Left ventricle myocardium inferior (tissue), 1 donor: ENCODE measurements at places on chromosomes 12 and 14. TPM values are rescaled to one million over a fixed set of nuclear protein-coding genes. Genes with fewer than 3 reads are reported as not detected.

The AICDA gene
- total RNA-seq: not detected

GRCh38 chr12:68261896-68262295 lies 8.5 kb upstream of the IL22 start:
- no peak overlapping the region for H3K27ac ChIP-seq
- no peaks in the 10 kb centered on the region for H3K4me1 ChIP-seq
- peaks cover 5% of the 10 kb centered on the region for H3K27me3 ChIP-seq
- no peak overlapping the region for H3K4me3 ChIP-seq
- H3K36me3 ChIP-seq: no peaks in the 10 kb centered on the region
- no peak for DNase-seq

- H3K4me1 ChIP-seq: peaks cover 58% of the 10 kb centered on the region
- peak overlapping the region; percentile 99 for H3K27ac ChIP-seq
- no peaks in the 10 kb centered on the region for H3K27me3 ChIP-seq
- H3K36me3 ChIP-seq: no peaks in the 10 kb centered on the region
- DNase-seq: no peak
- peak overlapping the region; percentile 90 for H3K4me3 ChIP-seq
Observed at GRCh38 chr12:76031081-76031413, 529 bp downstream of the PHLDA1 start.

GRCh38 chr12:29270446-29270845 lies 110.5 kb downstream of the ERGIC2 start:
- no peak overlapping the region for H3K4me3 ChIP-seq
- no peaks in the 10 kb centered on the region for H3K4me1 ChIP-seq
- DNase-seq: no peak
- no peaks in the 10 kb centered on the region for H3K36me3 ChIP-seq
- H3K27ac ChIP-seq: no peak overlapping the region

DNA sequence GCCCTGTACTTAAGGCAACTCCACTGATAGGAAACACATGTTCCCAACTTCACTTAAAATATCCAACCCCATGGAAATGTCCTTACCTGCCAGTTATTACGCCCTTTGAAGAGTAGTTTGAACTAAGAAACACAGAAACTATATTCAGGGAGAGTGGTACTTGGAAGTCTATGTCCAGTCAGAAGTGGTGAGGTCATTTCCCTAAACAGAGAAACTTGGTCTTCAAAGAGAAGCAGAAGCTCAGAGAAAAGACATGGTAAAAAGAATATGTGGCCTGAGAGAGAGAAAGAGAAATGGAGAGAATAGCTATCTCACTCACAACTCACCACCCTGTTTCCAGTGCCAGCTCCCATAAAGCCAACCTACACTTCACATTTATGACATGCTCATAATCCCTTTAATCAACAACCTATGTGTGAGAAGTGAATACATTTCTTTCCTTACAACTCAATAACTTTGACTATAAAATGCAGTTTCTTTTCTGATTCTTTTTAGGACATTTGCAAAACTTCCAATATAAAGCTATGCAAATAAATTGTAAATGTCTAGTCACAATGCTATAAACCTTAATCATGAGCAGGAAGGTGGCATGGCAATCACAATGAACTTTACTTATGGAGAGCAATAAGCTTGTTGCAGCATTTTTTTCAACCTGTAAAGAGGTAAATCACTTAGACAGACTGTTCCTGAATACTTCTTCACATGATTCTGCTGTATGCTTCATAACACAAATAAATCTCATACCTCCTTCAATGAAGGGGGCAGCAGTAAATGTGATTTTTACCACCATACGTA lies 67.1 kb downstream of the CPNE8 start:
- DNase-seq: no peak
- no peaks in the 10 kb centered on the region for H3K36me3 ChIP-seq
- peaks cover 10% of the 10 kb centered on the region for H3K4me1 ChIP-seq
- H3K27ac ChIP-seq: no peak overlapping the region
- H3K27me3 ChIP-seq: no peaks in the 10 kb centered on the region

DNA sequence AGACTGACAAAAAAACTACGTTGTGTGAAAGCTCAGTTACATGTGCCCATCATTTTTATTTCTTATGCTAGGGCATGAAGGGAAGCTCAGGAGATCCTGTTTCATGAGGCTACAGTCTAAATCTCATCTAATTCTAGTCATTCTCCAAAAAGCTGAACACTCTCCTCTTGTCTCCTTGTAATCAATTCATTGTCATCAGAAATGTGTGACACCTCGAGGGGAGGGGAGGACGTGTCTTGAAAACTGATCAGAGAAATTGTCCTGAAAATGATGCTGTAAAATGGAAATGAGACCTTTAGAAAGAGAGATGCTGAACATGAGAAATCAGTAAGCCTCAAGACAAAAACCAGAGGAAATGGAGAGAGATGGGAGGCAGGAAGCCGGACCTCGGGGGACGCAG lies 103.4 kb downstream of the DAD1 start:
- DNase-seq: no peak
- H3K4me3 ChIP-seq: no peak overlapping the region
- no peaks in the 10 kb centered on the region for H3K36me3 ChIP-seq

GRCh38 chr14:75295491-75296345 lies 17.1 kb downstream of the FOS start:
- no peaks in the 10 kb centered on the region for H3K27me3 ChIP-seq
- H3K27ac ChIP-seq: peak overlapping the region; percentile 91
- peak overlapping the region; percentile 71 for H3K4me3 ChIP-seq
- peaks cover 28% of the 10 kb centered on the region for H3K4me1 ChIP-seq
- DNase-seq: peak; percentile 80

DNA sequence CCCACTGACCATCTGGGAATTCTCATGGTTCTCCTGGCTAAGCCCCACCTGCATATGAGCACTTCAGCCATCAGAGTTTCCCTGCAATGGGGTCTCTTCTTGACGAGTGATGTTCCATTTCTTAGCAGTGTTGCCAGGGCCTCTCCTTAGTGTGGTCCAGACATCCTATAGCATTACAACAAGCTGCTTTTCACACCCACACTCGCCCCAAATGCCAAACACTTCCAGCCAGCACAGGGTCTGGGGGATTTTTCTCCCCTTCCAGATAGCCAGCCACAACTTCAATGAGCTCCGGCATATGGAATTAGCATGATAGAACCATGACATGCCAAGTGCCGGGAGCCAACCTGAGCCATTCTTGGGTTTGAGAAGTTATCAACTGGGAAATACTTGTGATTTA lies 267.4 kb downstream of the ZFP36L1 start:
- H3K4me3 ChIP-seq: no peak overlapping the region
- H3K4me1 ChIP-seq: peaks cover 56% of the 10 kb centered on the region
- no peaks in the 10 kb centered on the region for H3K27me3 ChIP-seq
- H3K36me3 ChIP-seq: no peaks in the 10 kb centered on the region

GRCh38 chr14:63542231-63542999 lies 762 bp downstream of the PPP2R5E start:
- peak overlapping the region; percentile 97 for H3K4me3 ChIP-seq
- no peak for DNase-seq
- H3K27ac ChIP-seq: peak overlapping the region; percentile 95

GRCh38 chr14:63671987-63672386 lies 30.3 kb upstream of the WDR89 start:
- H3K36me3 ChIP-seq: no peaks in the 10 kb centered on the region
- DNase-seq: no peak
- H3K4me3 ChIP-seq: no peak overlapping the region
- H3K4me1 ChIP-seq: no peaks in the 10 kb centered on the region
- no peaks in the 10 kb centered on the region for H3K27me3 ChIP-seq

The RPL10L gene
- not detected for total RNA-seq

DNA sequence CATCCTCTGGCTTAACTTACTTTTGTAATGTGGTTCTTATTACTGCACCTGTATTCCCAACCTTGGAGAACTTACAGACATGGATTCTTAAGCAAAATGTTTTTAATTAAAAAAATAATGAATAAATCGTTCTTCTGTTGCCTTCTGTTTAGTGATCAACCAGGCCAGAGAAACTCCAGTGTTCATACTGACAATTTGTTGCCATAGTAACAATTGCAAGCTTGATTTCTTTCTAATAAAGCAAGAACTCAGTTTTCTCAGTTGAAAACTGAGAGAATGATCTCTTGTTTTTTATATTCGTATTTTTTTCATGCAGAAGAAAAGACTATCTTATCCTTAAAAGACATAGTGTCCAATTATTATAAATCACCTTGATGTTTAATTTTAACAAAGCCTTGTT lies 106.5 kb upstream of the LMNTD1 start:
- H3K4me1 ChIP-seq: no peaks in the 10 kb centered on the region
- H3K27ac ChIP-seq: no peak overlapping the region
- H3K4me3 ChIP-seq: no peak overlapping the region
- H3K36me3 ChIP-seq: no peaks in the 10 kb centered on the region
- DNase-seq: no peak

The RASAL1 gene
- not detected for total RNA-seq

The GPR132 gene
- 1.0 TPM for total RNA-seq

GRCh38 chr12:3775385-3776035 lies 22.6 kb upstream of the CRACR2A start:
- H3K27me3 ChIP-seq: no peaks in the 10 kb centered on the region
- H3K4me3 ChIP-seq: no peak overlapping the region
- no peaks in the 10 kb centered on the region for H3K36me3 ChIP-seq
- H3K27ac ChIP-seq: no peak overlapping the region
- no peak for DNase-seq

GRCh38 chr14:79487632-79488031 lies 723.7 kb downstream of the DIO2 start:
- H3K4me1 ChIP-seq: no peaks in the 10 kb centered on the region
- DNase-seq: no peak
- no peaks in the 10 kb centered on the region for H3K36me3 ChIP-seq
- no peak overlapping the region for H3K4me3 ChIP-seq

DNA sequence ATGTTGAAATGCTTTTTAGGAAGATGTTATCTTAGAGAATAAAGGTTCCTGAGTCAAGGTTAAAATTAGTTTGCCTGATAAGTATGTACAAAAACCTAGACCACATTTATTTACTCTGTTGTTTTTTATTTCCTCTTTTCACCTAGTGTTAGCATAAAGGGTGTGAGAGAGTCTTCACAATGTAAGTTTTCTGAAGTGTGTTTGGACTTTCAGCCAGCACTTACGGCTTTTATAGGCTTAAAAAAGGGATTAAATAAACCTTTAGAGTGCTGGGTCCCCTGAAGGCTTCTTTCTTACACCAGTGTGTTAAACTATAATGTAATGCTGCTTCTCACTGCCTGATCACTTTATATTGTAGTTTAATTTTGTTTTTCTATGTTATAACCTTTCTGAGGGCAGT lies 27.2 kb downstream of the ARHGAP5 start:
- peaks cover 75% of the 10 kb centered on the region for H3K4me1 ChIP-seq
- H3K36me3 ChIP-seq: peaks cover 10% of the 10 kb centered on the region
- H3K4me3 ChIP-seq: no peak overlapping the region
- no peak for DNase-seq
- no peaks in the 10 kb centered on the region for H3K27me3 ChIP-seq

- no peak for DNase-seq
- H3K36me3 ChIP-seq: no peaks in the 10 kb centered on the region
- H3K27ac ChIP-seq: no peak overlapping the region
- H3K27me3 ChIP-seq: no peaks in the 10 kb centered on the region
- no peaks in the 10 kb centered on the region for H3K4me1 ChIP-seq
- H3K4me3 ChIP-seq: no peak overlapping the region
Observed at GRCh38 chr12:71503579-71504391, 64.2 kb downstream of the LGR5 start.

DNA sequence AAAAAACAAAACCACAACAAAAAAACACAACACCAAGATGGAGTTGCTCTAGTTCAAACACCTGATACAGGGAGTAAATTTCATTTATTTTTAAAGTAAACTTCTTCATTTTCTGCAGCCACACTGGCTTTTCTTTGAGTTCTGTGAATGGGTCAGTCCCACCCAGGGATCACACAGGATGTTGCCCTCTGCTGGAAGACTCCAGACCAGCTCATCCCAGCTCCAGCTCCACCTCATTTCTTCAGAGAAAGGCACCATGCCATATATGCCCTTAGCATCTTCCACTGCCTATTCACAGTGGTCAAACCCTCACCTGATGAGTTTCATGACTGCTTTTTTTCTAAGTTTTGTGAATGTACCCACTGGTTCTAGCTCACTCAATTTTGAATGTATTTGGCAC lies 8.0 kb downstream of the GLIPR1 start:
- no peak for DNase-seq
- no peak overlapping the region for H3K4me3 ChIP-seq
- no peaks in the 10 kb centered on the region for H3K4me1 ChIP-seq
- no peaks in the 10 kb centered on the region for H3K27me3 ChIP-seq
- H3K36me3 ChIP-seq: no peaks in the 10 kb centered on the region

The CFAP54 gene
- 0.16 TPM for total RNA-seq

GRCh38 chr14:67927244-67927643 lies 107.7 kb downstream of the RAD51B start:
- H3K4me3 ChIP-seq: no peak overlapping the region
- no peak for DNase-seq
- H3K27me3 ChIP-seq: no peaks in the 10 kb centered on the region

GRCh38 chr14:30550335-30550734 lies 8.6 kb upstream of the G2E3 start:
- DNase-seq: no peak
- no peak overlapping the region for H3K27ac ChIP-seq
- no peaks in the 10 kb centered on the region for H3K36me3 ChIP-seq
- no peak overlapping the region for H3K4me3 ChIP-seq

DNA sequence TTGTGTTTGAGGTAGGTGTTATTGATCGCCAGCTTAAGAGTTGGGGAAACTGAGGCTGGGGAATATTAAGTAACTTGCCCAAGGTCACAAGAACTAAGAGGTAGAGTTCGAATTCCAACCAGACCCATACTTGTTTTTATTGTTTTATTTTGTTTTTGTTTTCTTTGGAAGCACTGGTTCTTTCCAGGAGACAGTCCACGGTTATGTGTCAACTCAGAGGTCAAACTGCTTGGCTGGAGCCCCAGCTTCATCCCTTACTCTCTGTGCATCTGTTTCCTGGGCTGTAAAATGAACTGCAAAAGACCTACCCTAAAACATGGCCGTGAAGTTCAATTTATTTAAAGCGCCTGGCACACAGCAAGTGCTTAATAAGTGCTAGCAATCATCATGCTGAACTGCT lies 74.4 kb upstream of the MAP1LC3B2 start:
- peaks cover 43% of the 10 kb centered on the region for H3K27me3 ChIP-seq
- H3K36me3 ChIP-seq: no peaks in the 10 kb centered on the region
- H3K4me1 ChIP-seq: peaks cover 4% of the 10 kb centered on the region
- no peak overlapping the region for H3K27ac ChIP-seq
- no peak for DNase-seq

The DDN gene
- 1.4 TPM for total RNA-seq

The IL31 gene
- total RNA-seq: not detected

The A2M gene
- 502 TPM for total RNA-seq

The CPNE6 gene
- not detected for total RNA-seq

The PTPRR gene
- 1.3 TPM for total RNA-seq

The SCNN1A gene
- total RNA-seq: 0.22 TPM

DNA sequence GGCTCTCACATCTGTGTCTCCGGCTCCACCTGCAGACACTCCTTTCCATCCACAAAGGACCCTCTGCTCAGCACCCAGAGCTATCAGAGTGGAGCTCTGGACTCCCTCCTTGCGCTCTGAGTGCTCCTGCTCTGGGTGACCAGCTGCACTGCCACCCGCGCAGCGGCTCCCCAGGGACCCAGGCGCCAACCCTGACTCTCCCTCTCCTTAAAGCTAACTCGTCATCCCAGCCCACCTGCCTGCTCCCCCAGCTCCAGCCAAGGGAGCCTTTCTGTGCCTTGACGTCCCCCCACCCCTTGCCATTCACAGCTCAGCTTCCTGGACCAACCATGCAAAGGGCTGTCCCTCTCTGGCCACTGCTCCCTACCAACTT lies 99.0 kb downstream of the SETD3 start:
- no peaks in the 10 kb centered on the region for H3K36me3 ChIP-seq
- DNase-seq: no peak
- peaks cover 78% of the 10 kb centered on the region for H3K27me3 ChIP-seq
- no peaks in the 10 kb centered on the region for H3K4me1 ChIP-seq
- H3K4me3 ChIP-seq: no peak overlapping the region
